ENCODE measurements at places on chromosomes 7 and 10.

DNA sequence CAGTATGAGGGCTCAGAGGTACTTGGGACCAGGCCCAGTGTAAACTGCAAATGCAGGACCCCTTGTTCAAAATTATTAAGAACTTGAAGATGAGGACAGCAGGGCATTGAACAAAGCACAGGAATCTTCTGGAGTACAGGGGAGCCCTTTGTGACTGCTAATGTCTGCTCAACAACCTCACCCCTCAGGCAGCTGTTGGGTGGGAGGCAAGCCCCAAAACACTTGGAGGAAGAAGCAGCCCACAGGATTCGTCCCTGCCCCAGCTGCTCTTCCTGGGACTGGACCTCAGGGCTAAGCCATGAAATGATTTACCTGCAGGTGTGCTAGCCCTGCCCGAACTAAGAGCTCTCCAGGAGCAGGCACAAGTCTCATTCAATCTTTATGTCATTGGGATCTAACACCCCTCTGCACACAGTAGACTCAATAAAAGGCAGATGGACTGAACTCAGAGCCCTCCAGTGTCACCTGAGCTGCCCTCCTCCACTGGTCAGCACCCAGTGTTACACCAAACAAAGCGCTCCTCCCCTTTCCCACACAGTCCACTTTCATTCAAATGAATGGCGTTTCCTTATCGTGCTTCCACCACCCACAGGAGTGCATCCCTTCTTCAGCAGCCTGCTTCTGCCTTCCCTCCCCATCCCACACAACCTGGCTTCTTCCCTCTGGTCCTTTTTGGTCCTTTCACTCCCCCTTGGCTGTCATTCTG, 1.0 kb downstream of the TRPV5 start:
- DNase-seq = no peak

DNA sequence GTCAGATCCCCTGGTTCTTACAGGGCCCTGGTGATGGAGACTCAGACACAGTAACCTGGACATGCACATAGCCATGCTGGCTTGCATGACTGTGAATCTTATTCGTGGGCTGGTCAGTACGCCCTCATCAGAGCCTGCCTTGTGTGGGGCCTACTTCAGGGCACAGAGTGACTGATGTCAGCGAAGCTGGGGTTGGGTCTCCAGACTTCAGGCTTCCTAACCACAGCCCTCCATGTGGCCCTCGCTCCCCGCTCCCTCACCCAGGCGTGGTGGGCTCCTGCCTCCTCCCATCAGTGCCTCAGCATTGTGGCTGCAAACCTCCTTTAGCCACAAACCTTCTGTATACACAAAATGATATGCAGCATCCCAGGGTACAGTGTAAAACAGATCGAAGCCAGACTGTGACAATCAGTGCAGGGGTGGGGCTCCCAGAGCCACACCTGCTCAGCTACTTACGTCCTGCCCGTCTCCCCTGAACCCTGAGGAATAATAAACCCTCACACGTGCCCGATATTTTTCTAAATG, 7.1 kb upstream of the C10orf105 start:
- no peak for DNase-seq

GRCh38 chr10:99235658-99236626, at the start of gene HPSE2:
TSS of gene HPSE2 (minus strand) at chr10:99235852.
- DNase-seq = no peak

GRCh38 chr7:151314401-151314800, 27.2 kb upstream of the NUB1 start:
- no peak for DNase-seq

- no peak for DNase-seq
Measured at GRCh38 chr10:100773646-100774045, 28.3 kb downstream of the PAX2 start.

- no peak for DNase-seq
Measured at GRCh38 chr7:12975412-12975811, 288.0 kb downstream of the ARL4A start.

Data from NT2/D1 (cell line).